ENCODE measurements at places on chromosomes 3 and 15.

DNA sequence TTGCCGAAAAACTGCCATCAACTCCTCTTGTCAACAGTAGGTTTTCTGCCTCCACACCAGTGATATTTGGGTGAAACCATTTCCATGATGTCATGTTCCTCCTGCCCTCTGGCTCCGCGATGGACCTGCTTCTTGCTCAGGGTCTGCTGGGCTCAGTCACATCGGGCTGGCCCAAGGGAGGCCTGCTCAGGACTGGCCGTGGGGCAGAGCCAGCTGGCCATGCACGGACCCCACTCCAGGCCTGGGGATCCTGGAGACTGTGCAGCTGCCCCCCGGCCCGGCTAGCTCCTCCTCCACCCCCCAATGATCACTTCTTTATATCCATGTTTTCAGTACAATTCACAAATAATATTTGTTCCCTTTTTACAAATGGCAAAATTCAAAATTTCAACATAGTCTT lies 270.3 kb upstream of the CCDC54 start:
- DNase-seq = no peak

DNA sequence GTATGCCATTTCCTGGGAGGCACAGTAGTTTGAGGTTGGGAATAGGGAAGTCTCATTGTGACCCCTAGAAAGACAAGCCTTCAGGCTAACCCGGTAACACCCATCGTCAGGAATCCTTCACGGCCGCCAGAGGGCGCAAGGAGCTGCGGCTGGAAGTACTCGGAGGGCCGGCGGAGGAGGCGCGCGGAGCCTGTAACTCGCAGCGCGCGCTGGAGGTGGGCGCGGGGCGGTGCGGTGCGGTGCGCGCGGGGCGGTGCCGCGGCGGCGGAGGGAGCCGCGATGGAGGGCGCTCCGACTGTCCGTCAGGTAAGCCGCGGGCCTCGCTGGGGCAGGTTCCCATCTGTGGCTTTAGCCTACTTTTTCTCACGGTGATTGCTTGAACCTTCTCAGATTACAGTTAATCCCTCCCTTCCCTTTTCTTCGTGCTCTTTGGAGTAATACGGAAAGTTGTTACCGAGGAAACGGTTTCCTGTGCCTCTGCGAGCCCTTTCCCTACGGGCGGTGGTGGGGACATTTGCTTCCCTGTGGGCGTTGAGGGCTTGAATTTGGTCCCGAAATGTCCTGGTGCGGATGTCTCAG lies at the start of gene GRAMD1C:
Gene GRAMD1C, plus strand, starts transcription at position 158 of the 579 bp plus-strand sequence. Its CDS starts 122 bp downstream, at position 280.
- DNase-seq = peak; percentile 91

DNA sequence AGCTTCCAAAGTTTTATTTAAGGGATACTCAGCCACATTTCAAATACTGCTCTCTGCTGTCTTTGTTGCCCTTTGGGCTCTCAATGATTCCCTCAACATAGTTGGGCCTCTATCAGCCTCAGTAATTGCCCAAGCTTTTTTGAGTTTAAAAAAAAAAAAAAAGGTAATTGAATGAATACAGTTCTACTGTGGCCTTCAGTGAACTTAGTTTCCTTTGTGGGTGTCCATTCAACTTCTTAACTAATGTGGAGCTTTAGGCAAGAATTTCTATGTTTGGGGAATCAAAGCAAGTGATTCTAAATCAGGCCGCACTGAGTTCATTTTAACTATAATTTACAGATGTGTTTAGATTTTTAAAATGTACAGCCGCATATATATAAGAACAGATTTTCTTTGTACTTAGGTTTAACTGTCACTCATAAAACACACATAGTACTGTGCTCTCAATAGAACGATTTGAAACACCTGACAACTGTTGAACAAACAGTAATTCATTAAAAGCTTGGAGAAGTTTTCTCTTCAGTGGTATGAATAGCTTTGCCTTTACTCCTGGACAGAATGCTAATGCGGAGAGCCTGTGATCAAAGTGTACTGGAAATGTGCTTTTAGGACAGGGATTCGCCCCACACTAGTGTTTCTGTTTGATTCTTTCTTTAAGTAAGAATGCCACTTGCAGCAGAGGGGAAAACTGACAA lies 844.9 kb upstream of the SEMA6D start:
- no peak for DNase-seq

DNA sequence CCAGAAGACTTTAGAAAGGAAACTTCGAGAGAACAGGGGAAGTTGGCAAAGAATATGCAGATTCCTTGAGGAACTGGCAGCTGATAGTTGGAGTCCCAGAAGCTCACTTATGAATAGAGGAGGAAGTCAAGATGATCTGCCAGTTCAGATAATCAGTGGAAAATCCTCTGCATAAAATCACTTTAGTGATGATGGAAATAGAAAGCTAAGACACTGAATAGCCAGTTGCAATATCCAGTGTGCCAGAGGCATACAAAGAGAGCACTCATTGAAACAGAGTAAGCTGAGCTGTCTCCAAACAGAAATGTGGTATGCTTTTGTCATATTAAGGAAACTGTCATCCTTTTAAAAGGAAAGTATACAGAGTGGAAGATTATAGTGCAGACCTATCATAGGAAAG lies 1207.6 kb downstream of the OTOL1 start:
- no peak for DNase-seq

GRCh38 chr15:79184465-79184892 lies 93.9 kb upstream of the RASGRF1 start:
- peak; percentile 4 for DNase-seq

DNA sequence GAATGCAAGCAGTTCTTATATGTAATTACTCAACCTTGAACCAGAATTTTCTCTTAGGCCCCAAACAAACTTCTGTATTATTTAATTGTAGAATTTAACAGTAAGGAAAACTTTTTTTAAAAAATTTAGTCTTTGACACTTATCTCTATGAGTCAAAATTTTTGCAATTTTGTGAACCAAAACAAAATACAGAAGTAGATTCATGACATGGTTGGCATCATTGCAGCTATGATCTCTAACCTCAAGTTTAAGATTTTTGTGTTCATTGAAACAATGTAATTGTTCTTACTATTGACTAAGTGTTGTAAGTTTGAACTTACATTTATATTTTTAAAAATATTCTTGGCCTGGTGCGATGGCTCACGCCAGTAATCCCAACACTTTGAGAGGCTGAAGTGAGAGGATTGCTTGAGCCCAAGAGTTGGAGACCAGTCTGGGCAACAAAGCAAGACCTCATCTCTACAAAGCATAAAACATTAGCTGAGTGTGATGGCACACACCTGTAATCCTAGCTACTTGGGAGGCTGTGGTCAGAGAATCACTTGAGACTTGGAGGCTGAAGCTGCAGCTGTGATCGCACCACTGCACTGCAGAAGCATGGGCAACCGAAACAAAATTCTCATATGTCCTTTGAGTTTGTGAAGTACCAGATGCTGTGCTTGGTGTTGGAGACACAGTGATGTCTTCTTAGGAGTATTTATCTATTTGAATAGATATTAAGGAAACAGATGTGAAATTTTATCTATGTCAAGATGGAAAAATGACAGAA lies 39.7 kb downstream of the STT3B start:
- DNase-seq = no peak

DNA sequence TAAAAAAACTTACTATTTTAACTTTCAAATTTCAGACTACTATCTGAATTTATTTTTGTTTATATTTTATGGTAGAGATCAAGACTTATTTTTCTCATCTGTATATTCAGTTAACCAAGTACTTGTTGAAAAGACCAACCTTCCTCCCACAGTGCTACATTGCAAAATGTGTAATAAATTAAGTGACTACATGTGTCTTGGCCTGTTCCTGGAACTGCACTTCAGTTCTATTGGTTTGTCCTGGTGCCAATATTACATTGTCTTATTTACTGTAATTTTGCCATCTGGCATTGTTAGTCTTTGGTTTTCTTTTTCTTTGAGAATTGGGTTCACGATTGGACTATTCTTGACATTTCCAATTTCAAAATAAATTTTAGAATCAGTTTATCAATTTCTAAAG lies 138.4 kb upstream of the KCNMB2 start:
- DNase-seq = peak; percentile 64

DNA sequence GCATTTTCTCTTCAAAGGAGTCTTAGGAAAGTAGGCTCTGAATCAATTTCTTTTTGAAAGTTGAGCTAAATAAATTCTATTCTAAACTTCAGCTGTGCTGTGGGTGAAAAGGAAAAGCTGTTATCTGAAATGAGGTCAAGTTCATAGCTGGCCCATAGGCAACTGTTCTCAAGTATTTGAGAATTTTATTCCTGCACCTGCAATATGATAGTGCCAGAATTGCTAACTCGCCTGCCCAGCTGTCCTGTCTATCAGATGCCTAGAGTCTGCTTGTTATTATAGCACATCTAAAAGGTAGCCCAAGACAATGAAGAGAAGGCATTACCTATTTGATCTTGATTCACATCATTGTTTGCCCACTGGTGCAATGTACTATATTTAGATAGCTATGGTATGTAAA lies 798.7 kb downstream of the DIPK2A start:
- no peak for DNase-seq

DNA sequence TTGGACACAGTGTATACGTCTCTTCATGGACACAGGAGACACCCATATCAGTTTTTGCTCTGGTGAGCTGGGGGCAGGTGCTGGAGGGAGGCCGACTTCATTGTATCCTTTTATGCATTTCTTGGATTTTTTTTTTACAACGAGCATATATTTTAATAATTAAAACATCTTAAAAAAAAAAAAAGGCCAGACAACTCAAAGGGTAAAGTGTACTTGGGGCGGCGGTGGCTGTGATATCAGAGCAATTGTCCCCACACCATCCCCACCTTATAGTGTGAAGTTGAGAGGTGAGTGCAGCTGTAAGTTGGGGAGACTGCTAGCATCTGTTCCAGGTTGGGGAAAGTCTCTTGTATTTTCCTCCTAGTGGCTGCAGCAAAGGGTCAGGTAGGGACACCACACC lies 12.0 kb upstream of the PLXNA1 start:
- no peak for DNase-seq

- DNase-seq = no peak
Observed at GRCh38 chr3:51585197-51585596, 46.7 kb downstream of the RAD54L2 start.

DNA sequence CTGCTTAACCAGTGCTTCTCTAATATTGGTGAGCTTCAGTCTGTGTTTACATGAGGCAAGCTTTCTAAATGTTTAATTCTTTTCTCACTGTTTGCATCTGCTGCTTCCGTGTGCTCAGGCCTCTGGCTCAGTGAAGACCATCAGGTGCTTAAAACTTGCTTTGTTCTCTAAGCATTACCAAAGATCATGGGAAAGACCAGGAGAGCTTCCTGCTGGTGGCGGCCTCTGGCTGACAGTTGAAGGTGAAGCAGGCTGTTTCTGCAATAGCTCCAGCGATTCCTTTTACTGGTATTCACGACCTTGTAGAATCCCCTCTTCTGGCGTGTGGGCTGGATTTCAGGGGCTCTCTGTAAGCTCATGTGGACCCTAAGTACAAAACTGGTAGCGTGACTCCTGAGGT lies 45.1 kb downstream of the EDEM1 start:
- no peak for DNase-seq

DNA sequence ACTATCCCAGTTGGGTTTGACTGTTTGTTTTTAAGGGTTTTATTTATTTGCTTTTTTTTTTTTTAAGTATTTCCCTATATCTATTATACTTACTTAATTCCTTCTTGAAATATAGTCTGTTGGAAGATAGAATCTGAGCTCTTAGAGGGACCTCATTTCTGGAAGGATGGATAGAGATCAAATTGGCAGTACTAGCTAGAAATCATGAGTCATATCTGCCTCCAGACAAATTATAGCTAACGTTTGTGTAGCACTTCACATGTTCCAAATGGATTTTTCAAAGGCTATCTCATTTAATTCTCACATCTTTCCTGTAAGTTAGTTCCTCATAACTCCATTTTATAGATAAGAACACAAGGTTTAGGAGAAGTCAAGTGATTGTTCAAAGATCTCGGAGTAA lies 384.7 kb downstream of the ZIC1 start:
- no peak for DNase-seq

DNA sequence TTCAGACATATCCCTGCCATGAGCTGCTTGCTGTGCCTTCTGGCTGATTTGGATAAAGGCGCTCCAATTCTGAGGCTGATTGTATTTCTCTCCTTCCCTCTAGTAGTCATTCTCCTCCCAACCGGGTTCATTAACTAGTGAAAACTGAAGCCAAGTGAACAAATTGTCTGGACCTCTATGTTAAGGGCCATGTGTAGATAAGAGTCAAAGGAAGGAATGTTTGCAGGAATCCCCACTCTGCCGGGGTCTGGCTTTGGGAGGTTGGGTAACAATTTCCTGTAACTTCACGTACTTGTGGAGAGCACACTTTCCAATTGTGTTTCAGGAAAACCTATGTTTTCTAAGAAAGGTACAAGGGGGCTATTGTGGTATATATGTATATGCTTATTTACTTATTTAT lies 38.2 kb upstream of the SUCLG2 start:
- DNase-seq = no peak

- no peak for DNase-seq
Observed at GRCh38 chr3:170205302-170205701, 16.9 kb upstream of the PRKCI start.

- no peak for DNase-seq
Observed at GRCh38 chr3:149299938-149300801, 33.3 kb downstream of the TM4SF18 start.

GRCh38 chr3:127491323-127491722 lies 99.2 kb downstream of the TPRA1 start:
- DNase-seq = no peak

DNA sequence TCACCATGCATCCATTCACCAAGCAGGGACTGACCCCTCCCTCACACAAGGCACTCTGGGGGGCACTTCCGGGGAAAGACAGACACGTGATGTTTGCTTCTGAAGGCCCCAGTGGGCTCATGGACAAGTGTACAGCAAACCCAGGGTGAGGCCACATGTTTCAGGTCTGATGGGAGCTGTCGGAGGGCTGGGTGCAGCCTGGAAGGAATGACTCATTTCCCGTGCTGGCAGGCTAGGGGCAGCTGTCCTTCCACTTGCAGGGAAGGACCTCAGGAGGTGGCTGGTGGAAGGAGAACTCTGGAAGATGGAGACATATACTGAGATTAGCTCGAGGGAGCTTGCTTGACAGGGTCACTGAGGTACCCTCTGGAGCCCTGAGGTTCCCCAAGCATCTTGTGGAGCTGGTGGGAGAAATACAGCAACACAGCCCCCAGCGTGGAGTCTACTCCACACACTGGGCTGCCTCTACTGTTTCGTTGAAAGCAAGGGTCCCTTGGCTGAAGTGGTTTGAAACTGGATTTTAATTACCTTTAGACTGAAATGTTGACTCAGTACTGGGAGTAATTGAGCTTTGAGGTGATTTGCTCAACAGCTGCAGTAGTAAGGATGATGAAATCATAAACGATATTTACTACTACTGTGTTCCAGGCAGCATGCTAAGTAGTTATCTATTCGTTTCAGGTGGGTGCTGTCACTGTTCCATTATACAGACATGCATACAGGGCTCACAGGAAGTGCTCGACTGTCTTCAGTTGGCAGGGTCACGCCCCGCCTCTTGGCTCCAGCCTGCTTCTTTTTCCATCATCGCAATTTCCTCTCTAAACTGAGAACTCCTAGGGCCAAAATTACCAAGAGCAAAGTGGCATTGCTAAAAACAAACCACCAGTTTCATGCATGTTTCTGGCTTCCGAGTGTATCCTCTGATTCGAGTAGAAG lies 230.4 kb downstream of the ADAMTS17 start:
- DNase-seq = no peak

DNA sequence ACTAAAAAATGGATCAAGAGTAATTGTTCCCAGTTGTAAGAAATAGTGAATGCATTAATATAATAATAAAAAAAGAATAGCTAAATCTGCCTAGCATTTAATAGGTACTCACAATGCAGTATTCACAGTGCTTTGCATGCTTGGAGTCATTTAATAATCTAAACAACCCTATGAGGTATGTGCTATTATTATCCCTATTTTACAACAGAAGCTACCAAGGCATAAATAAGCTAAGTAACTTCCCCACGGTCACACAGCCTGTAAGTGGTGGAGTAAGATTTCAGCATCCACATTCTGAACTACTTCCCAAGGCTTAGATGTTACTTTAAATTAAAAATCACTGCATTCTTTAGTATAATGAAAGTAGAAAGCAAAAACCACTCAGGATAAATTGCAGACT lies 102.9 kb downstream of the PLCH1 start:
- DNase-seq = no peak
